Thoracic aorta (tissue), 2 donors: ENCODE measurements at places on chromosomes 16 and 17.

DNA sequence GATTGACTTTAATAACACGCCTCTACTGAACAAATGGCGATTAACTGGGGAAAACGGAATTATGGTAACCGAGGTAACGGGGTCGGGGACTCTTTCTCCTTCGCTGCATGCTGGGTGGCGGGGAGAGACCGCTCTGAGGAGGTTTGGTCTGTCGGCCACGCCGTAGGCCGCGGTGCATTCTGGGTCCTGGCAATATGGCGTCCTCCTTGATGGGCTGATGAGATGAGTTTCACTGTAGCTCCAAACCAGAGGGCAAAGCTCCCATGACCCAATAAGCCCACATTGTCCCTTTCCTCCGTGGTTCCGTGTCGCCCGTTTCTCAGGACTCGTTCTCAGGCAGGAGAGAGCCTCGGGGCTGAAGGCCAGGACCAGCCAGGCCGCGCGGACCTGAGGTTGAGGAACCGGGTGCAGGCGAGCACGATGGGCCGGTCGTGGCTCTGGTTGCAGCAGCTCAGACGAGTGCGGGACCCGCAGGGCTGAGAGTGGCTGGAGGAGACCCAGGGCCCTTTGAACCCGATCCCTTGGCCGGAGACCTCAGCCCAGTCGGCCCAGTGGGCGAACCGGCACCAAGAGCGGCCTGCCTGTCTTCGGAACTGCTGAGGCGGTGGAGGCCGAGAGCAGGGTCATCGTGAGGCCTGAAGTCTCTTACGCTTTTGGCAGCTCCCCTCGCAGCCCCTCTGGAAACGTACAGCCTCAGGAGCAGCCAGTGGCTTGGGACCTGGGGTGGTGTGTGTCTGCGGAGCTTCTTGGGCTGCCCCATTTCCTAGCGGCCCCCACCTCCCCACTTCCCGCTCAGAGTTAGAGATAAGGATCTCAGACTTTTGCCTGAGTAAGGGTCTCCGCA lies at the start of gene RPTOR:
TSS of gene RPTOR (plus strand) at position 184 of the 844 bp plus-strand sequence. CDS start 792 bp downstream, outside the sequence.
- DNase-seq: peak; percentile 56

- no peak for DNase-seq
These were observed 3.4 kb upstream of the ACSF3 start for GRCh38 chr16:89090182-89090630.

DNA sequence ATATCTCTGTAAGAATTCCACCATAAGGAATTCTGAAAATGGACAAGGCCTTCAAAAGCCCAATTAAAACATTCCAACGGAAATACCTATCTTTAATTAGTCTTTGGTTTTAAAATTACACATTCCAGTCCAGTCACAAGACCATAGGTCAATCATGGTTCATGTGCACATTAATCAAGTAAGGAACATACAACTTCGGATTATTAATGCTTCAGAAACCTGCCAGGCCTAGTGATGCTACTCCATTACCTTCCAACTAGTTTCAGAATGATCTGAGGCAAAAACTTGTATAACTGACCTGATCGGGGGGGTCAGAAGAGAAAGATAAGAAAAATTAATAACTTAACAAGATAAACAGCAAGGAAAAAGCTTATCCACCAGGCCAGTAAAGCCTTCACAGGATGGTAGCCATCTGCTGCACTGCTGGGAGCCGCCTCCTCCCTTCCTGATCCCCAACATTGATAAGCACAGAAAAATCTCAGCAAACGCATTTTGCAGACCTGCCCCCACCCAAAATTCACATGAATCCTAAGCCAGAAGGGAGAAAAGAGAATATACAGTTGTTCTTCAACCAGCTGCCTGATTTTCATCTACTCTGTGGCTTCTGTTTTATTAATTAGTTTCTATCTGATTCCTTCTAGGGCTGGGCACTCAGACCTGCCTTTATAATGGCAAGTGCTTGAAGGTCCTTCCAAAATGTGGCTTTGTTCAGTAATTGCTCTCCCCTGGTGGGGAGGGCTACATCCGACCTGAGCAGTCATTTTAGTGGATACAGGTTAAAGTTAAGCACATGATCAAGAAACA lies 6.0 kb downstream of the SDR42E1 start:
- no peak for DNase-seq

DNA sequence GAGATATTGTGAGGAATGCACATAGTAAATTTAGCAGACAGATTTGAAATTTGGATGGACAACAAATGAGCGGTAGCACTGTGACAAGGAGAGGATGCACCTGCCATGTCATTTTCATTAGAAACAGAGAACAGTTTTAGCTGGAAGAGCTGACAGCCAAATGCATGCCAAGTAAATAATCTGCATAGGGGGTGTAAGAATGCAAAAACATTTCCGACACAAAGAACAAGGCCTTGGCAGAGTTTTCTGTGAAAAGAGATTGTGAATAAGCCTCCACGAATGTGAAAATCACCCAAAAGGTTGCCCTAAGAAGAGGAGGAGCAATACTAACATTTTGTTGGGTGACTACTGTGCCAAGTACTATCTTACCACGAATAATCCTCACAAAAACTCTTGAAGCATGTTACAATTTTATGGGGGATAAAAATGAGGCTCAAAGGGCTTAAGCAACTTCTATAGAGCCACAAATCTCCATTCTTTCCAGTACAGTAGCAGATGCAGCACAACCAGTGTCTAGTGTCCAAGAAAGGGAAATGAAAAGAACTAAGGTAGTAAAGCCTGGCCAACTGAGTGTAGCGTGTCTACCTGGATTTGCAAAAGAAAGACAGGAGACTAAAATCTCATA lies 28.3 kb downstream of the TMEM100 start:
- no peak for DNase-seq

DNA sequence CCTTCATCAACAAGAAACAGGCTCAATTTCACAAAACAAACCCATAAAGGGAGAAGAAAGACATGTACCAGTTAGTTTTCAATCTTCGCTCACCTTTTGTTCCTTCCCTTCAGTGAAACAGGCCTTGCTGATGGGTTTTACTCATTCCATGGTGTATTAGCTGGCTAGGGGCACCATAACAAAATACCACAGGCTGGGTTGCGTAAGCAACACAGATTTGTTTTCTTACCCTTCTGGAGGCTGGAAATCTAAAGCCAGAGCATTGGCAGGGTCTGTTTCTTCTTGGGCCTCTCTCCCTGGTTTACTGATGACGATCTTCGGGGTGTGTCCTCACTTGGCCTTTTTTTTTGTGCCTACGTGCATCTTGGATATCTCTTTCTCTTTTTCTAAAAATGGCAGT lies 383.4 kb upstream of the RBFOX1 start:
- no peak for DNase-seq

- no peak for DNase-seq
These were observed 32.3 kb downstream of the ARL4D start for GRCh38 chr17:43430936-43431713.

- no peak for DNase-seq
These were observed 18.1 kb upstream of the RAB11FIP4 start for GRCh38 chr17:31373150-31374093.

- no peak for DNase-seq
These were observed 10.3 kb downstream of the RPGRIP1L start for GRCh38 chr16:53693320-53693719.

DNA sequence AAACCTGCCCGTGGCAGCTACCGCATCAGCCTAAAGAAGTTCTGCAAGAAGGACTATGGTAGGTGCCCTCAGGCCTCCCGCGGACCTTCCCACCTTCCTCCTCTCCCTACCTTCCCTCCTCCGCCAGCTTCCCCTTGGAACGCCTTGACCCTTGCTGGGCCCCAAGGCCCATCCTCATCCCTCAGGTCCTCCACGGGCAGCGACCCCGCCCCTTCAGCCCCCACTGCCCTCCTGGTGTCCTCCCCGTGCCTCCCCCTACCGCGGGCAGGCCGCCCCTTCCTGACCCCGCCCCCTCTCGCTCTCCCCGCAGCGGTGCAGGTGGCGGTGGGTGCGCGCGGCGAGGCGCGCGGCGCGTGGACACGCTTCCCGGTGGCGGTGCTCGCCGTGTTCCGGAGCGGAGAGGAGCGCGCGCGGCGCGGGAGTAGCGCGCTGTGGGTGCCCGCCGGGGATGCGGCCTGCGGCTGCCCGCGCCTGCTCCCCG lies 1.4 kb upstream of the TBC1D24 start:
- DNase-seq: no peak

DNA sequence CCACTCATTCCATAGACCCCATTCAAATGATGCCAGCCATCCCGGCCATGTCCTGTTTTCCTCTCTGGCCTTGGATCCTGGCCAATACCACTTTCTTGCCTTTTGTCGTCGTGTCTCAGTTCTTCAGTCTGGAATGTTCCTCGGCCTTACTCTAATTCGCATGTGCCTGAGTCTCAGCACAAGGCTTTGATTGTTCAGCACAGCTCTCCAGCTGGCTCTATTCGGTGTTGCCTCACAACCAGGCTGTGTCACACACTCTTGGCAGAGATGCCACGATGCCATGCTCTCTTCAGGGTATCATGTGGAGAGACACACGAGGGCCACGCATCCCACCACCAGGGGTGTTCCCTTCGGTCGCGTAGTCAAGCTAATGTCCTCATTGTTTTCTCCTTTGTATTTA lies 1.8 kb upstream of the VPS4A start:
- no peak for DNase-seq

GRCh38 chr17:27322026-27322425 lies 28.1 kb downstream of the WSB1 start:
- no peak for DNase-seq

- DNase-seq: no peak
These were observed 411.7 kb downstream of the CPPED1 start for GRCh38 chr16:12391956-12392355.

- DNase-seq: peak; percentile 69
These were observed 54.8 kb downstream of the SPECC1 start for GRCh38 chr17:20063665-20064648.

DNA sequence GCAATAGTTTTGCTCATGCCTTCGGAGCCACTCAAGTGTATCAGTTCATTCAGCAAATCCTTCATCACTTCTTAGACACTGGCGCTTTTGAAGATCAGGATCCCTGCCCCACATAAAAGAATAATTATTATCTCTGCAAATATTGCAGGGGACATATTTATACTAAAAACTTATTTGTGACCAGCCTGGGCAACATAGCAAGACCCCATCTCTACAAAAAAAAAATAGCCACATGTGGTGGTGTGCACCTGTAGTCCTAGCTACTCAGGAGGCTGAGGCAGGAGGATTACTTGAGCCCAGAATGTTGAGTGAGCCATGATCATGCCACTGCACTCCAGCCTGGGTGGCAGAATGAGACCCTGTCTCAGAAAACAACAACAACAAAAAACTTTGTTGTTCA lies 1.7 kb upstream of the APPBP2 start:
- DNase-seq: no peak

DNA sequence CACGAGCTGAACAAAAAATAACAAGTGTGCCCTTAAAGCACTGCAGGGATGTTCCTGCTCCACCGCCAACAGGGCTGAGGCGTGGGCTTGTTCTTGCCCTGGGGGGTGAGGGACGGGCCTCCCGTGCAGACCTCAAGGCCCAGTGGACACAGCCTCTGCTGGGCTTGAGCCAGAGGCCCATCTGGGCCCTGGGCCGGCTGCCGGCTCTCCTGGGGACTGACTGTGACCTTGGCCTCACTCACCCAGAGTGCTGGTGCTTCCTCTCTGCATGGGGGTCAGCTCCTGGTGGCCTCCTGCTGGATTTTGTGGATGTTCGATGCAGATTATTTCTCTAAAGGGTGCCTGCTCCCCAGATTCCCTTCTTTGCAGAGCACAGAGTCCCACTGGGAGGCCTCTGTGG lies 54.2 kb upstream of the CDR2 start:
- no peak for DNase-seq

DNA sequence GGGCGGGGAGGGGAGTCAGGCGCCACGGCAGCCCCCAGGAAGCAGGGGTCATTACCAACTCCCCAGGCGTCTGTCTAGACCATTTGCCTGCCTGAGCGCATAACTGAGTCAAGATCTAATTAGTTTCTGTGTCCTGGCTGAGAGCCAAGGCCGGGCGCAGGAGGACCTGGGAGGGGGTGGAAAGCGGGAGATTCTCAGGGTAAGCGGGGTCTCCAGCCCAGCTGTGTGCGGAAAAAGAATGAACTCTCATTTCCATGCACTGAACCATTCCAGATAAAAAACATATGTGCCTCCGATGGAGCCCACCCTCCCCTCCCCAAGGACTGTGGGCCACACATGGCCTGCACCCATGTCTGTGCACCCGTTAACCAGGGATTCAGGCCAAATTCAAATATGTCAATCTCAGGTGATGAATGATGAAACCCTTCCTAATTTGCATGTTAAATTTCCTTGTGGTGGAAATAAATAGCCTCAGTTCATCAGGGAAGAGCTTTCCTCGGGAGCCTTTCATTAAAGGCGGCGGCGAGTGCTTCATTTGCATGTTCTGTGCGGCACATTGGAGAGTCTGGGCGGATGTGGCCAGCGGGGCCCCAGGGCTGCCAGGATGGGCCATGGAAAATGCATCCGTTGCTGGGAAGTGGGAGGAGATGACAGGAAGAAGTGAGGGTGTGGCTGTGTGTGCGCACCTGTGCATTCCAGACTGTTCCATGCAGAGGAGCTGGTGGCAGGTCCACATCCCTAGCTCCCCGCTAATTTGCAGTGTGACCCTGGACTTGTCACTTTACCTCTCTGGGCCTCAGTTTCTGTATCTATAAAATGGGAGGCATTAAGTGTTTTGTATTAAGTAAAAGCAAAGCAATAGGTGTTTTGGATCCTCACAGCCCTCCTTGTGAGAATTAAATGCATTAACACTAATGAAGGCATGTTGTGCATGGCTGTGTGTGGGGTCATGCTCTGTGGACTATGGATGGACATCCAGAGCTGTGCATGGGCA lies 151.1 kb downstream of the SDK2 start:
- no peak for DNase-seq

DNA sequence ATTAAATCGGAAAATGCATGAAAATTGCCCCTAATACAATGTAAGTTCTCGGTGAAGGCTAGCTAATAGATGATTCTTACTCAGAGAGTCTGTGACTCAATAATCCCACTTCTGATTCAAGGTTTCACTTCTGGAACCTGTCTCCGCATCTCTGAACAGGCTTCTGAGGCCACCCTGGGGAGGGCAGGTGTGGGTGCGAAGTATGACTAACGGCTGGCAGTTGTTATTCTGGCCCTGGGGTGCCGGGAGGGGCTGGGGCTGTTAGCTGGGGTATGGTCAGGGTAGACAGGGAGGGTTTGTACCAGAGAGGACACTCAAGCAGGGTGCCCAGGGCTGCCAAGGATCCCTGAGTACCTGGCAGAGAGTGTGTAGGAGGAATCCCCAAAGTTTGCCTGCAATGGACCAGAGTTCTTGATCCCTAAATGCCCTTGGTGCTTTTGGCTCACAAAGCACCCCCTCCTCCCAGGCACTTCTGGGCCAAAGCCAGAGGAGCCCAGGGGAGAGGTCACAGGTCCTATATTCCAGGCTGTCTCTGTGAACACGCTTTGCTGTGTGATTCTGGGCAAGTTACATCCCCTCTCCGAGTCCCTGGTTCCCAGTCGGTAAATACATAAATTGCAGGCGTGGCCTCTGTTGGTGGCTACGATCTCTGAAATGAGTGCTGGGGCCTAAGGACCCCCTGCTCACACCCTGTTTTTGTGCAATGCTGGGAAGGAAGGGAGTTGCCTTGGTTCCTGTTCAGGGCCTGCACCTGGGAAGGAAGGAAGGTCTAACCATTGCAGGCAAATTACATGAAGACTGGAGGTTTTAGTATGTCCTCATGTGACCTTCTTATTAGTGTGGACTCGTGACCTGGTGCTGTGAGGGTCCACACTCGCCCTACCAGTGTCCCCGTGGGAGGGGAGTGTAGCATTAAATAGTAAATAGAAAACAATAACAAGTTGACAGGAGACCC lies 49.9 kb upstream of the CPNE2 start:
- DNase-seq: no peak
